NCI-H510A treated with DMSO at 0.1 percent for 48 hours (cell line): ENCODE measurements at places on chromosomes 4 and X.
A peak's percentile ranks its signal among the peaks of the same experiment; 100 is the strongest.

GRCh38 chr4:90943311-90943710 lies 816.1 kb downstream of the CCSER1 start:
- DNase-seq: no peak

DNA sequence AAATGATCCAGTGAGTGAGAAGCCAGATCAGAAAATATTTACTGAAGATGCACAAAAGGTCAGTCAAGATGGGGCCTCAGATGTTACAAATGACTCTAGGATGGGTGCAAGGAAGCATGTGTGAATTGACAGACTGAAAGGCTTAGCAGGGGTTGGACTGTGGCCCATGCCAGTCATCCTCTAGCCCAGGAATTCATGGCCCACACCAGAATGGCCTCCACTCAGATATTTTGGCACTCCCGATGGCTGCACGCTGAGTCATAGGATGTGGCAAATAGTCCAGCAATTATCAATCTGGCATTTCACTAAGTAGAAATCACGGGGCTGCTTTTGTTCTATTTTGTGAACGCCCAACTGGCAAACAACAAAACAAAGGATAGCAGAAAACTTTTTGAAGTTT lies 406.5 kb downstream of the IQCM start:
- DNase-seq: no peak

GRCh38 chr4:121656269-121656641 lies 40.5 kb downstream of the ANXA5 start:
- no peak for DNase-seq

DNA sequence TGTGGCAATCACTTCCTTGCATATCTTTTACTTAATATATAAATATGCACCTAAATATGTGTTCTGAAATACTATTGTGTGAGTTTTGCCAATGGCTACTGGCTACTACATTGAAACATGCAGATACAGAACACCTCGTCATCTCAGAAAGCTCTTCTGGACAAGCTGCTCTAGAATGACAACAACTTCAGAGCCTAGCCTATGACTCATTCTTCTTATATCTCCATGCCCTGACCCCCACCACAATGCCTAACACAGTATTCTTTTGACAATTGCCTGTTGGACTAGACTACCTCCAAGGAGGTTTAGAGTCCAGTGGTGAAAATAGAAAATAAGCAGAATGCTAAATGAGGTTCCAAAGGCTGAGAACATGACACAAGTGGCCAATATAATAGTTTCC lies 17.6 kb upstream of the DMP1 start:
- DNase-seq: no peak

GRCh38 chr4:87557348-87557747 lies 28.2 kb upstream of the SPARCL1 start:
- peak; percentile 38 for DNase-seq

DNA sequence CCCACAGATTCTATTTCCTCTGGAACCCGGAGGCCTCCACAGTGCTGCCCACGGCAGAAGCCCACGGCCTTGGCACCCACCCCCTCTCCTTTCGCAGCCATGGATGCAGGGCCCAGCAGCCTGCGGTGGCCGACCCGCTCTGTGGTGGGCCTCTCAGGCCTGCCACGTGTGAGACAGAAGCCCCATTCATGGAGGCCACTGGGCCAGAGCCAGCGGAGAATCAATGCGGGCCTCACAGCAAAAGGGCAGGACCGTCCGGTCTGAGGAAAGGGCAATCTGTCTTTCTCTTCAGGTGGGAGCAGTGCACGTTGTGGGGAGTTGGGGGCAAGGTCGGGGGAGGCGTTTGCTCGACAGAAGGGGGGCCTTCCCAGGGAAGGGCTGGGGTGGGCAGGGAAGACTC lies 8.4 kb upstream of the HAUS7 start:
- no peak for DNase-seq

DNA sequence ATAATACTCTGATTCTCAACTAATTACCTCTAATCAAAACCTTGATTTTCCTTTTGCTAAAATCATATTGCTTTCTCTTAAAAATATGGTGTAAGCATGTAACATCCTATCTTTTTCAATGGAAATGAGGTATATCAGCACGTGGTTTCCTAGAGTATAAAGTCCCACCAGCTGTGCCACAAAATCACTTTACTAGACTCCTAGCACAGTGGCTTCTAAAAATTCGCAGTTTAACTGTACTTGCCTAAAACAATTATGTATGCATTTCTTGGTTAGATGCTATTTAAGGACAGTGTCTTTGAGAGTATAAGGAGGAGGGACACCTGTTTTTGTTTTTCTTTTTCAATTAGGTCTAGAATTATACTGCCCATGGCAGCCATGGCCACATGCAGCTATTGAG lies 62.8 kb downstream of the GK start:
- DNase-seq: no peak

GRCh38 chr4:188439641-188440311 lies 300.5 kb downstream of the TRIML1 start:
- DNase-seq: peak; percentile 59

DNA sequence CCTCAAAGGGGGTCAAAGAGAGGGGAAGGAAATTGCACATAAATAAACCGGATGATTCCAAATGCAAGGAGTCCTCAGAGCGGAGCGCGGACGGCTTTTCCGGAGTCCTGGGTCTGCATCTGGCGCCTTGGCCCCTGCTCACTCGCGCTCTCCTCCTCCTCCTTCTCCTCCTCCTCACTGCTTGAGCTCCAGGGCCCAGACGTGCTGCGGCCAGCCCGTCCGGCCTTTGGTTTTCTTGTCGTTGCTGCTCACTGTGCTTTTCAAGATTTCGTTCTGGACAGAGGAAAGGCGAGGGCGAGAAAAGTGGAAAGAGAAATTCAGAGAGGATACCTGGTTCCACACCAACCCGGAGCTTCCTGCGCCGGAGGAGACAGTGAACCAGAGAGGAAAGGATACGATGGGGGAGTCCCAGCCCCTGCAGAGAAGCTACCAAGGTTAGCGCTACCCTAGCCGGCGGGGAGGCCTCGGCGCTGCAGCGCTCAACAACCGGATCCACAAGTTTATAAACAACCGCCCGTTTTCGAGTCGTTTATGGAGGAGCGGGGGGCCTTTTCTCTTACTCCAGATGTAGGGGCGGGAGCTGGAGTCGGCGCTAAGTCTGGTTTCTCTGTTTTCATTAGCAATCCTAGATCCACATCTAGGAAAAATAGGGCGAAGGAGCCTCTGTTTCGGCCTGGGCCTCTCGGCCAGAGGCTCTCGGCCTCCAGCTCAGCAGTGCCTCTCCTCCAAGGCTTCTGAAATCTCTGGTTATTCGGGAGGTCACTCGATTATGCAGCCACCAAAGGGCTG lies 2.7 kb downstream of the HAND2 start:
- no peak for DNase-seq

GRCh38 chr4:86918539-86919072 lies 16.2 kb upstream of the AFF1 start:
- no peak for DNase-seq

DNA sequence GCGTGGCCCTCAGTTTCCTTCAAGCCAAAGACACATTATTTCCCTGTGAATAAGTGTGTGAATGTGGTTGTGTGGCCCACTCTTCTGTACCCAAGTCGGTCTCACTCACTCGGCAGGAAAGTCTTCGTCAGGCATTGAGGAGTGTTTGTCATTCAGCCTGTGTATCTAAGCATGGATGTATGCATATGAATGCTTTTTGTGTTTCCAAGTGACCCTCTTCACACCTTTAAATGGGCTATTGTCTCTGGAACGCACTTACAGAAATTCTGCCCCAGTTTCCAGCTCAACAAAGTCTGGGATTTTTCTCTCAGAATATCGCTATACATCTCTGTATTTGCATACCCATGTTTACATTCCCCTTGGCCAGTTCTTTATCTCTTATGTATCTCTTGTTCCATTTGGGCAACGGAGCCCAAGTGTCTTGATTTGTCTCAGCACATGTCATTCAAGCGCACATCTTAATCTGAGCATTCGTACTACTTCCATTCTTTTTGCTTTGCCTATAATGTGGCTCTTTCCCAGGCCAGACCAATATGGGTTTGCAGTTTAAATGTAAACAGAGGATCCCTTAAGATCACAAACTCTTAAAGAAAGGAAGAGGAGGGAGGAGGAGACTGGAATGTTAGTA lies 4.8 kb downstream of the BCOR start:
- no peak for DNase-seq

DNA sequence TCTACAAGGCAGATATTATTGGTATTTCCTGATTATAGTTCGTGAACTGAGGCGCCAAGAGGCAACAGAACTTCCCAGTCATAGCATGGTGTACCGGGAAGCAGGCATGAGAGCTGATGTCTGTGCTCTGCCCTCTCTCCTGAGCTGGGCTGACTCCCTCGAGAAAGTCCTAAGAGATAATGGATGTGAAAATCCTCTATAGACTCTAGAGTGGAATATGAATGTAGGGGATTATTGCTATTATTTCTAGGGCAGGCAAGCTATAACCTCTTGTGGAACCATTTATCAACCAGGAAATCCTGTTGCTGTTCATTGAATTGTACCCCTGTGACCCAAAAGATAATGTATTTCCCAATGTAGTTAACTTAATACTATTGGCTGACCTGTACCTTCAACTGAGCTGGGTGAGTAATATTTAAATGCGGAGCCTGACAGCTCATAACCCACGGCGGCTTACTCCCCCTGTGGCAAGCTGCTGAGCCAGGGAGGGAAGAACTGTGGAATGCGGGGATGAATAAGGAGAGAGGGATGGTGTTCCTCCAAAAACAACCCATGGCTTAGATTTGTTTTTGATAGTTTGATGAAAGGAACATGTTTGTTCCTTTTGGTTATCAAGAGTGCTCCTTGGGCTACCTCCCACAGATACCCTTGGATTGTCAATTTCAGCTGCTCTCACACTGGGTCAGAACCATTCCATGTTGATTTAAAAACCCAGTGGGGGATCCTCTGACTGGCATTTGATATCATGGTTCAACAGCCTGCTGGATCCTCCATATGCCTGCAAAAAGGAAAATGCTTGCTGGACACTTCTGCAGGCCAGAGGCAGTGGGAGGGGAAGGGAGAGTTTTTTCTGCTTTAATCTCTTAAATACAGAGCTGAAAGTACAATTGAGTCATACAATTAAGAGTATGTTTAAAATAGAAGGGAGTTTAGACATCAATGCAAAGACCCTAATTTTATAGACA lies 339.0 kb upstream of the BOD1L1 start:
- no peak for DNase-seq

GRCh38 chr4:85569730-85570299 lies 94.9 kb downstream of the ARHGAP24 start:
- no peak for DNase-seq

DNA sequence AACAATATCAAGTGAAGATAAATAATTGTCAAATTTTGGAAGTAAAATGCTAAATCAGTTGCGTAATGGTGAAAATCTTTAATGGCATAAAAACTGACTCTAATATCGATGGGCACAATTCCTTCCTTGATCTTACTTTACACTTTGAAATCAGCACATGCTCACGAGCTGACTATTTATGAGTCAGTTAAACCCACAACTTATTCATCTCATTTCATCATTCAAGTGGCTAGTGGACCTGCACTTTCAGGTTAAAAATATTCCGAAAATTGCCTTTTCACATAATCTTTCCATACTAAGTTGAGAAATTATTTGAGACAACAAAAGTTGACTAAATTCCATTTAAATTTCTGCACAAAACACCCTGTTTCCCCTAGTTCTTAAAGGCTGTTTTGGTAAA lies 582.1 kb upstream of the TENM3 start:
- DNase-seq: no peak

DNA sequence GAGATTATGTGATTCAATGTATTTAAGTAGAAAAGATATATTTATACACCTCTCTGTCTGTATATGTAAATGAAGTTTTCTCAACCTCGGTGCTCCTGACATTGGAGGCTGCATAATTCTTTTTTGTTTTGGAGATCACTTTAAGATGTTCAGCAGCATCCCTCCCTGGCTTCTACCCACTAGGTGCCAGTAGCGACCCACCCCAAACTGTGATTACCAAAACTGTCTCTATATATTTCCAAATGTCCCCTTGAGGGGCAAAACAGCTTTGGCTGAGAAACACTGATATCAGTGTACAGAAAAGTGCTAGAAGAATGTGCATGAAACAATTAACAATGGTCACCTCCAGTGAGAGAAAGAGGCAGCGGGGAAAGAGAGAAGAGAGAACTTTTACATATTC lies 51.2 kb downstream of the DCX start:
- DNase-seq: no peak

- no peak for DNase-seq
These were observed 91.4 kb downstream of the ANXA3 start for GRCh38 chr4:78642934-78643333.

GRCh38 chr4:41454423-41454822 lies 83.5 kb upstream of the LIMCH1 start:
- DNase-seq: peak; percentile 35

DNA sequence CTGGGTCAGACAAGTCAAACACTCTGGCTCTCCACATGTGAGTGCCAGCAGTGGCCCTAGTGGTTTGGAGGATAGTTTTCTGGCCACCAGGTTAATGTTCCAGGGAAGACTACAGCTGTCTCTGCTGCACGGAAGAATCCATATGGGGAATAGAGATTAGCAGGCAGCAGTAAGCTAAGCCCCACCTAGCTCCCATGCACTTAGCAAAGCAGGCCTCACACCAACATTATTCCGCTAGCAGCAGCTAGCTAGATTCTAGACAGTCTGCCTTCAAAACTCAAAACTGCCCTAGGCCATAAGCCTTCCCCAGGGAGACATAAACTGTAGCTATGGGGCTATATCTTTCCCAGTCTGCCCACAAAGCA lies 203.4 kb downstream of the CHIC1 start:
- no peak for DNase-seq

DNA sequence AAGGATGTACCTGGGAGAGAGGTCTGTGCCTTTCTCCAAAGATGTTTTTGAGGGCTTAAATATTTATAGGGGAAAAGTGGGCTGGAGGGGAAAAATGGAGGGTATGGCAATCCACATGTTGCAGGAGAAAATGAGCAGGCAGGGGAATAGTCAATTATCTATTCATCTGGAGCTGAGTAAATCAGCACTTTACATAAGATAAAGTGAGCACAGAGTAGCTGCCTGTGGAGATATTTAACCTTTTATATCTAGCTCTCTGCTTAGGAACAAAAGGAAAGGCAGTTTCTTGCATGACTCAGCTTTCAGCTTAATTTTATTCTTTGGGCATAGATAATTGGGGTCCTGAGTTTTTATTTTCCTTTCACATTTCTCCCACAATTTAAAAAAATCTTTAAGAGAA lies 93.6 kb upstream of the NPY2R start:
- DNase-seq: no peak

- DNase-seq: no peak
These were observed 152.7 kb upstream of the FTHL17 start for GRCh38 chrX:31224381-31225012.

GRCh38 chr4:12178614-12179610 lies 750.2 kb upstream of the HS3ST1 start:
- DNase-seq: no peak
